ENCODE measurements at places on chromosomes 6 and 20.

- DNase-seq: peak; percentile 99
Observed at GRCh38 chr6:30686908-30687658, 638 bp upstream of the PPP1R18 start.

- DNase-seq: no peak
Observed at GRCh38 chr6:170149681-170150589, 140.9 kb downstream of the DLL1 start.

- no peak for DNase-seq
Observed at GRCh38 chr20:62506087-62506486, 30.3 kb upstream of the GATA5 start.

DNA sequence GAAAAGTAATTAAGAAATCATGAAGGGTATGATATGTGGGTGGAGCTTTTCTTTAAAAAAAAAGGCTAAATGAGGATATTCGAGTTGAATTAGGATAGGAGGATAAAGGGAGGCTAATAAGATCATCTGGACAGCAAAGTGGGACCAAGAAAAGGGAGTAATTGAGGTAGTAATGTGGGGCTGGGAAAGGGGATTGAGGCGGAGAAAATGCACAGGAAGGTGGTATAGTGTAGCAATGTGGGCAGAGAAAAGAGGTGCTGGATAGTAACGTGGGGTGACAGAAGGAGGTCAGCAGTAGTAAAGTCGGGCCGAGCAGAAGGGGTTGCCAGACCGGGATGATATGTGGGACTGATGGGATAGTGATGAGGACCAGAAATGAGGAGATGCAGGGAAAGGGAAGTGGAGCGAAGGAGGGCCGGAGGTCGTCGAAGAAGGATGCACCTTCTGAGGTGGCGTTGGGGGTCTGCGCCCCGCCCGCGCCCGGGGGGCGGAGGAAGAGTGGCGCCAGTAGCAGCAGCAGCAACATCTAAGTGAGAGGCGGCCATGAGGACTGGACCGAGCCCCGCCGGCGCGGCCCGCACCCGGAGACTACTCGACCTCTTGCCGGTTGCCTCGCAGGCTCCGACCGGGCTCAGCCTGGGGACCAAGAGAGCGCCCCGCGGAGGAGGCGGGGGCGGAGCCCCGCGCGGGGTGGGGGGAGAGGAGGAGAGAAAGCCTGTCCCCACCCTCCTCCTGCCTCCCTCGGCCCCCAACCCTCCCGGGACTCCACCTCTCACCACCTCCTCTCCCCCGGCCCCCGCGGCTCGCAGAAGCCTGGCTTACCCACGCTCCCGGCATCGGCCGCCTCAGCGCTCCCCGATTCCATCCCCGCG is 887 bp downstream of the GABBR1 start:
- DNase-seq: no peak

All from SJSA1 (cell line).